ENCODE measurements at places on chromosomes 7 and 10.

DNA sequence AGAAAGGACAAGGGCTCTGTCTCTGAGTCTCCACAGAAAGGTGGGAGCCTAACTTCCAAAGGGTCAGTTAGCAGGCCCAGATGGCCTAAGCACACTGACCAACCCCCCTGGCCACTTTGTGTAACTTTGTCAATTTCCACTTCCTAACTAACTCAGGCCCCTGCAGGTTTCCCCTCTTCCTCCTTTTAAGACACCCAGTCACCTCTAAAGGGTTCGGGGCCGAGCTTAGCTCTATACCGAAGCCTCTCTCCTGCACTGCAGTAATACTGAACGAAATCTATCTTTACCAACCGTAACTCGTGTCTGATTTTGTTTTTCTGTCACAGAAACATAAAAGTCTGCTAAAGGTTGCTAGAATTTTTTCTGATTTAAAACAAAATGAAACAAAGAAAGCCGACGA, 44.4 kb downstream of the CCDC3 start:
- DNase-seq = no peak

- no peak for DNase-seq
Measured at GRCh38 chr10:112471878-112472487, 25.0 kb downstream of the VTI1A start.

DNA sequence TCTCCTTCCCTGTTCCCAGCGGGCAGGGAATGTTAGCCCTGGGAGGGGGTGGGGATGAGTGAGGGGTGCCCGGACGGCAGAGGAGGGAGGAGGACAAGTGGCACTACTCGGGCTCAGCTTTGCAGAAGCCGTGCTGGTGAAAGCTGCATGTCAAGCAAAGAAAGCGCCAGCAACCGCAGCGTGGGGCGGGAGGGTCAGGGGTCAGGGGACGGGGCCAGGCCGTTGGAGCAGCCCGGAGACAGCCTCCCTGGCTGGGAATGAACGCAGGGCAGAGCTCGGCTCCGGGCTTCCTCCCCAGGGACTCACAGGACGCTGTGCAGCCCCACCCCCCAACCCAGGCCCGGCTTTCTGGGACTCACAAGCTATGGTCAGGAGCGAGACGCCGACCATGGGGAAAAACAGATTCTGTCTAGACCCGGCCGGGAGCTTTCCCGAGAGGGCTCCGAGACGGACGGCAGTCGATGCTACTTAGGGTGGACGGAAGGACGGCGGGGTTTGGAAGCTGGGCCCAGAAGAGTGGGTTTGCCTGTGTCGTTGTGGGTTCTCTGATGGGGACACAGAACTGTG, 113.4 kb downstream of the VIPR2 start:
- no peak for DNase-seq

- DNase-seq = no peak
Measured at GRCh38 chr7:7957513-7957912, 11.1 kb upstream of the GLCCI1 start.
